Mesenchymal stem cell (in vitro differentiated cells and primary cell): ENCODE measurements at places on chromosomes 7 and 10.
A peak's percentile ranks its signal among the peaks of the same experiment; 100 is the strongest.

GRCh38 chr7:2737771-2738540 lies 50.0 kb downstream of the AMZ1 start:
- no peak for DNase-seq

DNA sequence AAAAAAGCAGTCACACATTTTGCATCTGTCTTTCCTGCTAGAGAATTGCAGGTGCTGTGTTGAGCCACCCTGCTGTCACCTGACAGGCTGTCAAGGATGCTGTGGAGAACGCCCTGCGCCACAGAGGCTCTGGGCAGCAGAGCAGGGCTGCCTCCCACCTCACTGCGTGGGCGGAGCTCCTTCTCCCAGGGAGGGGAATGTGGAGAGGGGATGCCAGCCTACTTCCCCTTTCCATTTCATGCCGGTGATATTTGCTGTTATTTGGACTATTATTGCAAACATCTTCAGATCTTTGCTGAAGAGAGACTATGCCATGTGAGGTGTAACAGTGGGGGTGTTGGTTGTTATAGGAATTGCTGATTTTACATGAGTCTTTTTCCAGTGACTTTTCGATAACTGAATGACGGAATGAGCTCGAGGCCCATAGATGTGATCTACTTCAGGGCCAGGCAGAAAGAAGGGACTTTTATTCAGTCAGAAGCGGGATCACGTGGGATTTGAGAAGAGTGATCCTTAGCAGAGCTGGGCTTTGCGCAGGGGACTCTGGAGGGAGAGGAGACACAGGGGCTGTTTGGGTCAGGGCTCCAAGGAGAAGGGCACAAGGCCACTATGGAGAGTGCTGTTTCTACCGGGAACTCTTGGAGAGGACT lies 13.6 kb upstream of the PRKAG2 start:
- DNase-seq = no peak

GRCh38 chr7:137943132-137943551 lies 58.7 kb downstream of the CREB3L2 start:
- peak; percentile 98 for DNase-seq

DNA sequence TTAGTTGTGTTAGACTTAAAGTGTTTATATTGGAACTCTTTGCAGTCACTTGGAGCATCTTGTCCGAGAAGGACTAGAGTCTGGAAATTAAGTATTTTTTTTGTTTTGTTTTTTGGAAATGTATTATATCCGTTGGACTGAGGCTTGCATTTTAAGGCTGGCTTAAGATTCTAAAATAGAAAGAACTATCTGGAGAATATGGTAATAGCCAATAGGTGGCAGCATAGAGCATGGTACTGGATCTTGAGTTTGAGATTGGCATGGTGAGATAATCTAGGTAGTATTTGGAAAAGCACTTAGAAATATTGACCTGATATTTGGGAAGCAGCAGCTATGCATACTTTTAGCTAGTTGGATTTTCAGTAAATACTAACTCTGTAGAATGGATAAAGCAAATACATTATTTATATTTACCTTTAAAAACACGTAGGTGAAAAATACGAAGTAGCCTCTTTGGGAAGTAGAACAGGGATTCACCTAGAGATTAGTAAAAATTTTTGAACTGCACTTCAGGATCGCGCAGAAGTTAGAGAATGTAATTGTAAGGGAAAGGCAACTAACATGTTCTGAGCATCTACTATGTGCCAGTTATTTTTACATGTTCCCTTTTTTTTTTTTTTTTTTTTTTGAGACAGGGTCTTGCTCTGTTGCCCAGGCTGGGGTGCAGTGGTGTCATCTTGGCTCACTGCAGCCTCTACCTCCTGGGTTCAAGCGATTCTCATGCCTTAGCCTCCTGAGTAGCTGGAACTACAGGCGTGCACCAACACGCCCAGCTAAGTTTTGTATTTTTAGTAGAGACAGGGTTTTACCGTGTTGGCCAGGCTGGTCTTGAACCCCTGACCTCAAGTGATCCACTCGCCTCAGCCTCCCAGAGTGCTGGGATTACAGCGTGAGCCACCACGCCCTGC lies 78.6 kb downstream of the LCOR start:
- DNase-seq = peak; percentile 34

DNA sequence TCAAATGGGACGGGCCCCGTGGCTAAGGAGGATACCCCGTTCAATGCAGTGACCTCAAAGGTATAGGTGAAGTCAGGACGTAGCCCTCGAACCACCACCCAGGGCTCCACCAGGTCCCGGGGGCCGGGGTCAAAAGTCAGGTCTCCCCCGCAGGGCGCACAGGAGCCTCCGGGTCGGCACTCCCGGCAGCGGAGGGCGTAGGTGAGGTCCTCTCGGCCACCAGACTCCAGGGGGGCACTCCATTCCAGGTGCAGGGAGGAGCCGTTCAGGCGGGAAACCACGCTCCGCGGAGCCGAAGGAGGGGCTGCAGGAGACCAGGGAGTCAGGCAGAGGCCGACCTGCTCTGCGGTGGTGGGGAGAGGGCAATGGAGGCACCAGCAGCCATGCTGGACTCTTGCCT lies 7.7 kb downstream of the EPHB4 start:
- no peak for DNase-seq

DNA sequence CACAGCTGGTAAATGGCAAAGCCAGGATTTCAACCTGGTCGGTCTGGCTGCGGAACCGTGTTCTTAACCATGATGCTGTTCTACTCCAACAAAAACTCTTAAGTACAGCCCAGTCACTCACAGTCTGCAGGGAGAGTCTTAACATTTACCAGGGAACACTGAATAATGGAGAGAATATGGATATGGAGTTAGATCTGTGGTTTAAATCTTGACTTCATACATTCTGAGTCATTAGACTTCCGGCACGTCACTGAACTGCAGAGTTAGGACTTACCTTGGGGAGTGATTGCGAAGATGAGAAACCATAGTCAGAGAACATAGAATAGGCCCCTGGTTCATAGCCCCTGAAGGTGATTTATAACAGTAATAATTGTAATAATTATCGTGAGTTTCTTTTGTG lies 61.7 kb downstream of the ADRA2A start:
- DNase-seq = no peak

- no peak for DNase-seq
These were observed 904.6 kb upstream of the SORCS1 start for GRCh38 chr10:108069096-108069495.

DNA sequence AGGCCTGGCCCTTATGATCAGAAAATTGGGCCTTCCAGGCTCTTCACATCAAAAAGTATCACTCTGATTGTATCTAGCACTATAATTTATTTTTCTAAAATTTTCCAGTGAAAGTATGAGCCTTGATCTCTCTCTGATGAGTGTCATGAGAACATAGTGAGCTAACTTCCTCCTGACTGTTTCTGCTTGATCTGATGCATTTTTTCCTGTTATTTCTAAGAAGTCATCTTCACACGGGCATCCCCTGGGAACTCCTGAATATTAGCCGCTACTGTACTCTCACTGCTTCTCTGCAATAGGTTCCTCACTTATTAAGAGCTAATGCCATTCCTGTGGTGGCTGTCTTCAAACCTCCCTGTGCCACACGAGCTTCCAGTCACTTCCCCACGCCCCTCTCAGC lies 63.1 kb upstream of the ZPBP start:
- no peak for DNase-seq

DNA sequence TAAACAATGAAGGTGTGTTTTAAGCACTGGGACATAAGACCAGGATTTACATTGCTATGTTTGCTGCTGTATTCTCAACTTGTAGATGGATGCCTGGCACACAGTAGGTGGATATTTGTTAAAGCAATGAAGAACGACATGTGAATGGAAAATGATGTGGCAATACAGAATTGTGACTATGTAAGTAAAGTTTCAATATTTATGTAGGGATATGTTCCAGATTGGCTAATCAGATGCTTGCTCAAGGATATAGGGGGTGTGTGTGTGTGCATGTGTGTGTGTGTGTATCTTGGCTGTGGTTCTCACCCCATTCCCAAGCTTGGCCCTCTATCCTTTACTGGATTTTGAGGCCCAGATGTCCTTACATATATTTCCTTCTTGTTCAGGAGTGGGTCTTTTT lies 42.7 kb upstream of the LAMB1 start:
- peak; percentile 43 for DNase-seq

DNA sequence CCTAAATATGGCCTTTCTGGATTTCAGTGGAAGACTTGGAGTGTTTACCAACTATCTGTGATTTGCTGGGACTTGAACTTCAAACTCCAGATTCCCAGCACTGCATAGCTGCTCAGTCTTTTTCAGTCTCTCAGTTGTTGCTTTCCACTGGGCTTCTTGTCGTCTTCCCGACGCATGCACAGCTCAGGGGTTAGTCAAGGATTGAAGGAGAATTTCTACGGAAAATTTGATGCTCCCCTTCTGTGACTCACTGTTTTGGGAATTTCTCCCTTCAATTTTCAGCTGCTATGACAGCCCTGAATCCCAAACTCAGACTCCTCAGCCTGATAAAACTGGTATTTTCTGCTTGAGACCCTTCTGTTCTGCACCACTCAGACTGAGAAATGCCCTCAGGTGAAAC lies 91.7 kb downstream of the CYP26A1 start:
- DNase-seq = peak; percentile 15

- DNase-seq = no peak
These were observed 4.6 kb downstream of the HMX3 start for GRCh38 chr10:123140164-123140982.
